ENCODE measurements at places on chromosomes 5 and 9.

DNA sequence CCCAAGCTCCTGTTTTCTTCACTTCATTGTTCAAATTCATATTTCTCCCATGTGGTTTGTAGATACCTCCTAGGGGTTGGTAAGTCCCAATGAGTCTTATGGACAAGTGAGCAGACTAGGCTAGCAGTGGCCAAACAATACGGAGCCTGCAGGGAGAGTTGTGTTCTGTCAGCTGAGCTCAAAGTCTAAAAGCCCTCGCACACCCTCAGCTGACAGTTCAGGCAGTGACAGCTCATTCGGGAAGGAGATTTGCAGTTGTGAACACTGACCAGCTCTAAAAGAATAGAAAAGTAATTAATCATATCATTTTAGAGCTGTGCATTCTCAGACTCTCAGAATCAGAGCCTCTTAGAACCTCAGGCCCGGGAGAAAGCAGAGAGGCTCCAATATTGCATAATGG, 95.1 kb downstream of the SH3TC2 start:
- peak; percentile 52 for DNase-seq

DNA sequence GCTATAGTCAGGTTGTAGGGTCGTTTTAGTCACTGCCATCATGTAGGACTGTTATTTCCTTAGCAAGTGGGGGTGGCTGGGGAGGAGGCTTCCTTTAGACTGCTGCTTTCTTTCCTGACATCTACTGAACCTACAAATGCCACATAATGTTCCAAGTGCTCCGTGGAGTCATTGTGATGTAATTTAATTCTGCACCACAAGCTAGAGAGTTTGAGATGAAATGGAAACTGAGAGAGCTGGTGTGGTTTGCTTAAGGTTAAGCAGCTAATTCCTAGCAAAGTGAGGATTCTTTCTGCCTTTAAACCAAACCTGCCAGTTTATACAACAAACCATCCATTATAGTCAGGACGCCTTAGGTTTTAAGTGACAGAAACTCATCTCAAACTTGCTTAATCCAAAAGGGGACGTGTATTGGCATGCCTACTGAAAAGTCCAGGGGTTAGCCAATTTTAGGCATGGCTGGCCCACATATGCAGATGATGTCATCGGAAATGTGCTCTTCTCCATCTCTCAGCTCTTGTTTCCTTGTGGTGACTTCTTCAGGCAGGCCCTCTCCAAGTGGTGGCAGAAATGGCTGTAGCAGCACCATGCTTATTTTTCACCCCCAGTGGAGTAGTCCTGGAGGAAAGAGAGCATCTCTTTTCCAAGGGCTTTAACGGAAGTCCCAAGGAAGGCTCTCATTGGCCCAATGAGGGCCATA, 30.5 kb downstream of the ZNF618 start:
- DNase-seq: peak; percentile 60

DNA sequence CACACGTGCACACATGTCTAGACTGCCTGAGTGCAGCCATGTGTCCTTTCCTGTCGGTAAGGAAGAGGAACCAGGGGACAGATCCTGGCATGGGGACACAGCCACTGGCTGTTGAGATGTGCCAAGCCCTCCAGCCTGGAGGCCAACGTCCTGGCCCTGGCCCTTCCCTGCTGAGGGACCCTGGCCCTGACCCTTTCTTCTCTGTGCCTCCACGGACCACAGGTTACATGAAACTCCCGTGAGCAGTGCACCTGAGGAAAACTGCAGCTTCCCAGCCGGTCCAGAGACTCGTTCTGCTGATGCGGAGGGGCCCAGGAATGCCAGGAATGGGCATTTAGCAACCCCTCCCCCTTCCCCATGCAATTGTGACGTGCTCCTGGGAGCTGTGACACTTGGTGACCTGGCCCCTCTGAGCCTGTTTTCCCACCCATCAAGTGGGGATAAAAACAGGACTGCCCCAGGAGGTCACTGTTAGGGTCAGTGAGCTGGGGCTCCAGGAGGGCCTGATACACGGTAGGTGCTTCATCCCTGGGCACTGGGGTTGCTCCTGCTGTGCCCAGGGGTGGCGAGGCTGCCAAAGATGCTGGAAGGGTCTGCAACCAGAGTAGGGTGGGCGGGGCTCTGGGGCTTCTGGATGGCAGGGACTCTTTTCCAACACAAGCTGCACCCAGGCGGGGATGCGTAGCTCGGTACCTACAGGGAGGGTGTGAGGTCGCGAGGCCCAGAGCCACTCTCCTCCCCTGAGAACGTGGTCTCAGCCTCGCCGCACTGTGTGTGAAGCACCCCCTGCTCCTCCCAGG, 151.5 kb downstream of the C9orf50 start:
- no peak for DNase-seq

- DNase-seq: no peak
Measured at GRCh38 chr5:117829646-117830045, 1158.7 kb downstream of the DTWD2 start.

GRCh38 chr5:123690821-123691220, 178.8 kb downstream of the CSNK1G3 start:
- peak; percentile 79 for DNase-seq

DNA sequence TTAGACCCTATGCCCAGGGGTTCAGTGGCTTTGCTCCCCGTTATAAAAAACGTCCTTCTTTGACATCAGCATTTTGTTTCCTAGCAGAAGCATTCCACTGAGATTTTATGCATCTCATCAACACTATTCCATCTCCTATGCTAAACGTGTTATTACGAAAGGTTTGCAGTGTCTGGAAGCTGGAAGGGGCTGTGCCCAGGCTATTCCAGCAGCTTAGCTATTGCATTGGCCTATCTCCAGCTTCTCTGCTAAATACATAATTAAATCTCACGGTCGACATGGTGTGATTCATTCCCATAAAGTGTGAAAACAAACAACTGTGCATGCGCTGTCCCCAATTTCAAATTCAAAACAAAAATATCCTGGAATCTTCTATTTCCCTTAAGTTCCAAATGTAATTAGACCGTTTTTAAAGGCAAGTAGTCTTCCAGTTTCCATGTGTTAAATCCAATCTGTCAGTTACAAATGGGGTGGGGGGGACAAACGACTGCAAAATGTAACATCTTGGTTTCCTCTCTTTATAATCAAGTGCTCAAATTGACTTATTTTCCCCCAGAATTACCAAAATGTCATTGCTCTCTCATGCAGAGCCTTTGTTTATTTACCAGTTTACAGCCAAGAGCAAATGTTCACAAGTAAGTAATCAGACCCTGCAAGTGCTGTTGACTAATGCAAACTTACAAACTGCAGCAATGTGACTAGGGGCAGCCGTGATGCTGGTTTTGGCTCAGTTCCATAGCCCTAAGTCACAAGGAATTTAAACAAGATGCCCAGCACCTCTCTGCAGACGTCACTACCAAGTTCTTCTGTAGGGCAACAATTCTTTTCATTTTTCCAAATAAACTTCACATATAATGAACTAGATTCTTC, 212.3 kb upstream of the RORB start:
- DNase-seq: no peak

GRCh38 chr5:117892360-117892759, 1096.0 kb downstream of the DTWD2 start:
- no peak for DNase-seq

DNA sequence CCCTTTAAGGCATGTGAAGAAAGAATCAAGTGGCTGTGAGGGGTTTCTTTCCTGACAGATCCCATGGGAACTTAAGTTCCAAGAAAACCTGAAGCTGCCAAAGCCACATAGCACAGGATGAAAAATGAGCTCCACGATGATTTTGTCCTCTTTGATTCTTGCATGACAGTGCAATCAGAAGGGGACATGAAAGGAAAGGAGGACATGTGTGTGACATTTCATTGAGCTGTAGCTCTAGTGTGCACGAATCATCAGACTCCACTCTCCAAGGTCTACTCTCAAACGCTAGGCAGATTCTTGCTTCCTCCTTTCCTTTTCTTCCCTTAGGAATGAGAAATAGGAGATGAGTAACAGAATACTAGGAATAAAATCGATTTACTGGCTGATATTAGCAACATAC, 142.0 kb downstream of the ZNF608 start:
- DNase-seq: peak; percentile 53

GRCh38 chr5:68215898-68216244, 315 bp downstream of the PIK3R1 start:
- DNase-seq: no peak

GRCh38 chr9:20732118-20732517, 48.1 kb downstream of the FOCAD start:
- DNase-seq: peak; percentile 89

DNA sequence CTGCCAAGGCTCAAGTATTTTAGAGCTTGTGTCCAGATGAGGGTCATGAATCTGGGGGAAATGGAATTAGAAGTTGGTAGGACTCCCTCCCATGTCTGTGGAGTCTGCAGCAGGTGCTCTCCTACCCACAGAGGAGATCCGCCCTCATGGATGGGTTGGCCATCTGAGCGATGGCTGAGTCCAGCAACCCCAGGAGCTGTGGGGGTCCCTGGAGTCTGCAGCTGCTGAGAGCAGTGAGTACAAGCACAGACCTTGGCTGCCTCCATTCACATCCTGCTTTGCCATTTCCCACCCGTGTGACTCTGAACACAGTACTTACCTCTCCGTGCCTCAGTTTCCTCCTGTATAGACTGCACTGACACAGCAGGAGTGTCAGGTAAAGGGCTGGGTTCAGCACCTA, 25.8 kb upstream of the SYNPO start:
- no peak for DNase-seq

DNA sequence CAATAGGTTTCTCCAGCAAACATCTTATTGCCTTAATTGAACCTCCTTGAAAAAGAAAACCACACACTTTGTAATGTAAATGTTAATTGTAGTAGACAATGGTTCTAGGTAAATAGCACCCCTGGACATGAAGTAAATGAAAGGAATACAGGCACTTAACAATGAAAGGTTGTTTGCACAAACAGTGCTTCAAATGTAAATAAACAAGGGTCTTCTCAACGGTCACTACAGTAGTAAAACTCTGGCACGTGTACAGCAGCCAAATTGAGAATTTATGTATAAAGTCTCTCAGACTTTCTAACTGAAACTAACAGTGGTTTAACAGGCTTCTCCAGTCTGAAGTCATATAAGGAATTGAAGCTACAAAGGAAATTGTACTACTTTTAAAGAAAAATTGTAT, 218.3 kb downstream of the MEF2C start:
- DNase-seq: no peak

DNA sequence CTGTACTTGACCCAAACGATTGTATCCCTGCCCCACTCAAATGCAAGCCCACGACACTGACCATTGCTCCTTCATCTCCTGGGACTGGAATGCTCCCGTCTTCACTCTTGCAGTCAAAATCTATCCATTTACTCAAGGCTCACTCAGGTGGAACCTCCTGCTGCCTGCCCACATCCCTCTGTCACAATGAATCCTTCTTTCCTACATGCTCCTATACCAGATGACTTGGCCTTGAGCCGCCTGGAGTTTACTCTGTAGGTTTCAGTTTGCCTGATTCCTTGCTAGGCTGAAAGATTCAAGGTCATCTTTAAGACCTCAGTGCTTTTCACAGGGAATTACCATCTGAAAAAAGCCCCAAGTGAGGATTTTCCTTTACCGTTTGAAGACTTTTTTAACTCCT, 264.1 kb downstream of the GLIS3 start:
- peak; percentile 65 for DNase-seq

DNA sequence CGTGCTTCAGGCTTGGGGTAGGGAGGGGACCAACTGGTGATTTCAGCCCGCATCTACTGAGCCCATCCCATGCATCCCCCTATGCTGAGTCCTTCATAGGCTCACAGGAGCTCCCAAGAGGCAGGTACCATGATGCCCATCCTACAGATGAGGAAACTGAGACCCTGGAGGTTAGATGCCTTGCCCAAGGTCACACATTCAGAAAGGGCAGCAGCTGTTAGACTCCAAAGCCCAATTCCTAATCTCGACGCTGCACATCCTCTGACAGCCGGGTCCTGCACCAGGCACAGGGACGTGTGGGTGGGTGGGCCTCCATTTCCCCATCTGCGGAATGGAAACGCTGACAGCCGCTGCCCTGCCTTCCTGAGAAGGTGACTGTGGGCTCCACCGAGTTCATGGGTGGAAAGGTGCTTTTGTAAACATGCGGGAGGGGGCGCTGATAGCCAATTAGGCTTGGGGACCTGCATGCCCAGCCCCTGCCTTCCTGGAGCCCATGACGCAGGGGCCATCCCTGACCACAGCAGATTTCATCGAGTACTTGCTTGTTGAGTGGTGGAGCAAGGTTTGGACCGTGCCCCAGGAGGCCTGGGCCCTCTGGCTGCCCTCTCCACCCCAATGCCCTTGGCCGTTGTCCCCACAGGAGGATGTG, 2.2 kb downstream of the DNM1 start:
- no peak for DNase-seq

GRCh38 chr5:89191374-89191773, 308.4 kb upstream of the MEF2C start:
- DNase-seq: no peak

DNA sequence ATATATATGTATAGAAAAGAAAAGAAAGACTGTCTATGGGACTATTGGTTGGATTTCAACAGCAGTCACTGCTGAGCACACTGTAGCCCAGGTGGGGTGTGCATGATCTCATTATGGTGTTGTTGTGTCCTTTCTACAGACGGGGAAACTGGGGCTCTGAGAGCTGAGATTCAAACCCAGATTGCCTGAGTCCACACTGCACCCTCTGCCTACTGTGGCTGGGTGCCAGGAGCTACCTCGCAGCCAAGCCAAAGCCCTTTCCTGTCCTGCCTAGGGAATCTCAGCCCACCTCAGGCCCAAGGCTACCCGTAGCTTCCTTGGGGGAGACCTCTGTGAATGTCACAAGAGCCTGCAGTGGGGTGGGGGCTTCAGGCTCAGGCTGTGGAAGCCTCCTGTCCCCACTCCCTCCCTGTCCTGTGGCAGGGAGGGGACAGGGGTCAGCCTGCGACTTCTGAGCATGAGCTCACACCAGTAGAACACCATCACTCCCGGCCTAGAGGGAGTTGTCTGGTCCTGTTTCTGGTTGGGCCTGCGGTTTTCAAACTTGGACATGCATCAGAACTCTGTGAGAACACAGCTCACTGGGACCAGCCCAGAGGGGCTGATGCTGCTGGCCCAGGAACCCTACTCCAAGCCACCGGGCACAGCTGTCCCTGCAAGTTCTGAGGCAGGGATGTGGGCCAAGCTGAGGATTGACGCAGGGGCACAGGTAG, 7.9 kb upstream of the NINJ1 start:
- DNase-seq: no peak

DNA sequence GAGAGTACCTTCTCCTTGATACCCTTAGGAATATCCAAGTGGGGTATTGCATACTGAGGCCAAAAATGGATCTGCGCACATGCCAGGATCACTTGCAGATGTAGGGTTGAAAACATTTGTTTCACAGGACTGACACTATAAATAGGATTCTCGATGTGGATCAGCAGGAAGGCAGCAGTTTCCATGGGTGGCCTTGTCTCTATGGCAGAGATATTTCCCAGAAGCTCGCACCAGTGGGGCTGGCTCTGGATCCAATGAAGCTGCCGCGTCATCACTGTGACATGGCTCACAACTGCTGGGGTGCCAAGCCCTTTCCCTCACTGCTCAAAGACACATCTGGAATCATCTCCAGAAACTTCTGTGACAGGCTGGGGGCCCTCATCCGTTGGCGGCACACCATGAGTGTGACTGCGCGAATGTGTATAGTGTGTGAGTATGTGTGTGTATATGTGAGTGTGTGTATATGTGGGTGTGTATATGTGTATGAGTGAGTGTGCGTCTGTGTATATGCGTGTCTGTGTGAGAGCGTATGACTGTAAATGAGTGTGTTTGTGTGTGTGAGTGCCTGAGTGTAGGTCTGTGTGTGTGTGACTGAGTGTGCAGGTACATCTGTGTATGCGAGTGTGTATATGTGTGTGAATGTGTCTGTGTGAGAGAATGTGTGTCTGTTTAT, 182.5 kb downstream of the GAS1 start:
- DNase-seq: no peak

All from kidney tubule cell (primary cell).